ENCODE measurements at places on chromosomes 1 and 21.

- no peak for DNase-seq
Measured at GRCh38 chr1:223712850-223713474, 623 bp downstream of the CAPN2 start.

DNA sequence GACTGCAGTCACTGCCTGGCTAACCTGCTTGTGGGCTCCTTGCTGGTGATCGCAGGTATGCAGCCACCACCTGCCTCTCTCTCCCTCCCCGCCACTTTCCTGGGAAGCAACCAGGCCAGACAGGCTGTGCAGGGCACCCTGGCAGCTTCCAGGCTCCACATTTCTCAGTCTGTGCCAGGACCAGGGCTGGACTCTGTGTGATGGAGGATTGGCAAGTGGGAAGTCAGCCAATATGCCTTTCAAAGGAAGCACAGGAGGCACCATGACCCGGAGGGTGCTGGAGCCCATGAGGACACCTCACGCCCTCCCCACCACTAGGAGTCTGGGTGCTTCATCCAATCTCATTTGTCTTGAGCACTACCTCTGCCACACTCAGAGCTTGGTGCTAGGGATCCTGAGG, 15.8 kb upstream of the DISP3 start:
- no peak for DNase-seq

DNA sequence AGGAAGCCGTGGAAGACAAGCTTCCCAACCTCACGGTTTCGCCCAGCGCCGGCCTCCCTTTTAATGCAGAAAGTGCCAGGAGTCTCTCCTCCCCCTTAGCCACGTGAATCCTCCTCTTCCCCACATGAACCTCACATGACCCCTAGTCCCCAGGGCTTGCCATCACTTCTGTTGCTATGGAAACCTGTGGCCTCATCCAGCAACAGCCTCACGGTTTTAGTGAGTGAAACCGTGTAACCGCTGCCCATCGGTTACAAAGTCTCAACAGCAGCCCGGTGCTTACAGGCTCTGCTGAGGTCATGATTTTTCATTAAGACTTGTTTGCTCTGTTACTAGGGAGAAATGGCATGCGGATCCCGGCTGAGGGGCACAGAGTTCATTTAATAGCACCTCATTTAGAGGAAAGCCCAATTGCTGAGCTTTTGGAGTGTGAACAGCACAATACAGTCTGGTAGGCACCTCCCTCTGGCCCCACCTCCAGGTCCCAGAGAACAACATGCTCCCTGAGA, 143.2 kb upstream of the BACE2 start:
- no peak for DNase-seq

DNA sequence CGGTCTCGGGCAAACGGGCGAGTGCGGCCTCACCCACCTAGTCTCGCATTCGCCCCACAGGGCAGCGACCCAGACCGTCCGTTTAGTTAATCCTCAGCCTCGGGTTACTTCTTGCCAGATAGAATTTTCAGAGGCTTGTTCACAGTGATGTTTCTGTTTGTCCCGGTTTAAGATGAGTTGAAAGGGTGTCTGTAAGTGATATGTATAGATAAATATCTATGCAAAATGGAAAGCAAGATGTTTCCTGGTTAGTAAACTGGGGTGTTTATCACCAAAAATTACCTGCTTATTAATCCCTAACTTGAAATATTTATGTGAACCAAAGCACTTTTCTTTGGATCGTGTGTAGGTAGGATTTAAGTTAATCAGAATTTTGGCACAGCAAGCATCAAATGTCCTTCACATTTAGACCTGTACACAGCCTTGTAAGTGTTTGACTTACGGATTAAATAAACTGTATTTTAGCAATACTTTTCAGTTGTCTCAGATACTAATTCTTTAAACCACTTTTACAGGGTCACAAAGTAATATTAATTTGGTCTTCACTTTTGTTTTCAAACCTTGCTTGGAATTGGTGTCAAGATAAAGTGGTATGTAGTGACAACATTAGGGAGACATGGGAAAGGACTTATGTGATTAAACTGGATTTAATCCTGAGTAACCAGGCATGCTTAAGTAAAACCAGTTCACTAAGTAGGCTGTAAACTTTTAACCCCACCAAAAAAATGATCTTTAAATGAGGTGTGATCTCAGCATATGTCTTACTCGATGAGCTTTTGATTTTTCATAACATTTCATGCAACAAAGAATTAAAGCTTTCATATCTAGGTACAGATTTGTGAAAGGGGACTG, 914 bp downstream of the ZNF326 start:
- DNase-seq: no peak

- no peak for DNase-seq
Measured at GRCh38 chr1:169395955-169396354, 28.0 kb downstream of the BLZF1 start.

DNA sequence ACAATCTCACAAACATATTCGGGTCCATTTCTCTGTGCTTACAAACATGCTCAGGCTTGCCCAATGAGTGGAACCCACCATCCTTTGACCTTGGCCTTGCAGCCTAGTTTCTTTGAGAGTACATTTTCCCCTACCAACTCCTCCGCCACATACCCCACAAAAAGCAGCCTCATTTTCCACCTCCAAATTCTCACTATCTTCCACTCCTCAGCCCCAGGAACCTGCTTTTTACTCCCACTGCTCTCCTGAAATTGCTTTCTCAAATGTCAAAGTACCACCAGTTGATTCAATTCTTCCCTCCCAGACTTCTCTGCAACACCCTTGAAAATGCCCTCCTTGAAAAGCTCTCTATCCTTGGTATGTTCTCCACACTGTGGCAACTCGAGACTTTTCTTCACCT, 103.8 kb downstream of the RUNX1 start:
- no peak for DNase-seq

DNA sequence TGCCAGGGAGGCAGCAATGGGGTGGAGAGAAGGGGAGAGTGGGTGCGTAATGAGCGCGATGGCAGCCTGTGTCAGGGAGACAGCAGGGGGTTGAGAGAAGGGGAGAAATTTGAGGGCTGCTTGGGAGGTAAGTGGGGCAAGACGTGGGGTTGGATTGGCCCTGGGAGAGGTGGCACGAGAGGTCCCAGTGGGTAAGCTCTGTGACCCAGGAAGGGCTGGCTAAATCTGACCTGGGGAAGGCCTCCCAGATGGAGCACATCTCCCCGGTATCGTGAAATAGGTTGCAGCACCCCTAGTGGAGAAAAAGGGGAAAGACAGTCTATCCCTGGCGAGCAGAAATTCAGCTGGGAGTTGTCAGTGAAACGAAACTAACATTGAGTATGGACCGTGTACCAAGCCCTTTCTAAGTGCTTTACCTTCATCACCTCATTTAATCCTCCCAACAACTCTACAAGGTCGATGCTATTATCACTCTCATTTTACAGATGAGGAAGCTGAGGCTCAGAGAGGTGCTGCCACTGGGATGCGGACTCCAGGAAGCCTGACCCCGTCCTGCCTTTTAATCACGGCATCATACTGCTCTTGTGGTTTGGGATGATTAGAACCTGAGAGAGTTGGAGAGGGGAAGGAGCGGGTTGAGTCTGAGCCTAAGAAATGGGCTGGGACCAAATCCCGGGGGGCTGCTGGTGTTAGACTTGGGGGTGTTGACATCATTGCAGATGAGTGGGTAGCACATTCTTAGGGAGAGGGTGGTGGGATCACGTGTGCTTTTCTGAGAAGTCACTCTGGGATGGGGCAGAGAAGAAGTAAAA, 56.6 kb upstream of the RPL11 start:
- DNase-seq: peak; percentile 86

- DNase-seq: no peak
Measured at GRCh38 chr1:208069317-208069716, 158.4 kb upstream of the CD34 start.

GRCh38 chr21:35344582-35344981, 295.5 kb upstream of the RUNX1 start:
- no peak for DNase-seq

GRCh38 chr1:115068826-115069585, 20.3 kb downstream of the TSPAN2 start:
- DNase-seq: peak; percentile 24

DNA sequence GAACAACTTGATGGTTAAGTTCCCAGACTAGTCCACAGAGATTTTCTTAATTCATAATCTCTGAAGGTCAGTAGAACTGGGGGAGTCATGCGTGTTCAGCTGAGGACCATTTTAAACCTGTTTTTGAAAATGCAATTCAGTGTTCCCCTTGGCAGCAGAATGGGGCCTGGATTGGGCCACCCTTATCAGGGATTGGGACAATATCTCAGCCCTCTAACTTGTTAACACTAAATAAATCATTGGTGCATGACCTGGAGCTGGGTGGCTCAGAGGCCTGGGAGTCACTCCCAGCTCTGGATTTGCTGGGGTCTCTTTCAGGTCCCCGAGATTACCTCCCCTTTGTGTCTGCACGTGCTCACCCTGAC, 55.3 kb downstream of the MRPS6 start:
- no peak for DNase-seq

Measured in HTR-8/SVneo (cell line).